ENCODE measurements at places on chromosomes 4 and X.

GRCh38 chrX:153496590-153496959 lies 1.8 kb downstream of the BGN start:
- no peak for DNase-seq

- no peak for DNase-seq
Observed at GRCh38 chr4:39456946-39457763, 1.6 kb downstream of the RPL9 start.

DNA sequence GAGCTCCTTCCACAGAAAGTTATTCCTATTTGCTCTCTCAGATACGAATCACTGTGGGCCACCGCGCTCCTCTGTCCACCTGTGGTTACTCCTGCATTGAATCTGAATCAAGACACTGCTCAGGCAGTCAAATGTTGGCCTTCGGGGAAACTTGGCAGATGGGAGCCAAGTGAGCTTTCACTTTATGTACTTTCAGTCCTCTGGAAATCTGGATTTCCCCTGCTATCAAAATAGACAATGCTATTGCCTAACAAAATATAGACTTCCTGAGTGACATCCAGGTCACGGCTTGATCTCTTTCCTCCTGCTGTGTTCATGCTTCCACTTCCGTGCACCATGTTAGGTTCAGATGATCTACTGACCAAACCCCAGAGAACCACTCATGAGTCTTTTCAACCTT lies 43.8 kb downstream of the FHL1 start:
- no peak for DNase-seq

DNA sequence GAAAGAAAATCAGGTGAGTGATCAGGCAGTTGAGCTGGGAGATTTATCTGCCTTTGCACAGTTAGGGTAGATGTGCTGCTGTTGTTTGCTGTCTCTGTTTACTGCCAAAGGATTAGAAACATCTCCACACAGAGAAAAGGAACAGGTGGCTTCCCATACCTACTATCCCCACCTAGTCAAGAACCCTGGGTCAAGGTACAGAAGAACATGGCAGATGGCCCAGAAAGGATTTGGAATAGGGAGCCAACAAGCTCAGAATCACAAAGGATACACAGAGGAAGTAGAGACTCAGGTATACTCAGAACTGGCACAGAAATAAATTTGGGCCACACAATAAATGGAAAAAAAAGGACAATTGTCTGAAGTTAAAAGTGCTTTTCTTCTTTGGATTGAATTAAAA lies 64.3 kb downstream of the TIGD2 start:
- no peak for DNase-seq

DNA sequence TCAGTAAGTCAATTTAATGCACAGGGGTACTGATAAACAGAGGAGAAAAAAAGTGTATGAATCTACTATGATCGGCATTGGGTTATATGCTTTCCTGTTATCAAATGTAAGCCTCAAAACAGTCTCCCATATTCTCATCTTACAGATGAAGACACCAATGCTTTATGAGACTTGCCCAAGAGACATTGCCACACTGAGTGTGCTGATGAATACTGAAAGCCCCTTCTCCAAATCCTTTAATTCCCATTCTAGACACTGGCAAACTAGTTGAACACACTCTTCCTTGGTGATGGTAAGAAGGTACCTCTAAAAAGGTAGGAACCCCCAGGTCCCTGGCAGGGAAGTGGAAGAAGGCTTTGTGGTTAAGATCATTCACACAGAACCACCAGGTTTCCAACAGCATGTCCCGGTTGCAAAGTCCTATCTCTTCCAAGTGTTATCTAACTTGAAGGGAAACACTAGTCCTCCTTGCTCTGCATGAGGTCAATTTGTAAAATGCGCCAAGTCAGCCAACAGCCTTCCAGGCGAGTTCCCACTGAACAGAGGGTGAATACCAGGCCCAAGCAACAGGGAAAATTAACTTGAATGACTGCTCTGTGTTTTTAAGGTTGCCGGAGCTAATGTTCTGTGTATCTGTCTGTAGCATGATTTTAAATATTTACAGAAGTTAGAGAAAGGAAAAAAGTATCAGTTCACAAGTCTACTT lies 5.1 kb downstream of the SETD7 start:
- DNase-seq = no peak

DNA sequence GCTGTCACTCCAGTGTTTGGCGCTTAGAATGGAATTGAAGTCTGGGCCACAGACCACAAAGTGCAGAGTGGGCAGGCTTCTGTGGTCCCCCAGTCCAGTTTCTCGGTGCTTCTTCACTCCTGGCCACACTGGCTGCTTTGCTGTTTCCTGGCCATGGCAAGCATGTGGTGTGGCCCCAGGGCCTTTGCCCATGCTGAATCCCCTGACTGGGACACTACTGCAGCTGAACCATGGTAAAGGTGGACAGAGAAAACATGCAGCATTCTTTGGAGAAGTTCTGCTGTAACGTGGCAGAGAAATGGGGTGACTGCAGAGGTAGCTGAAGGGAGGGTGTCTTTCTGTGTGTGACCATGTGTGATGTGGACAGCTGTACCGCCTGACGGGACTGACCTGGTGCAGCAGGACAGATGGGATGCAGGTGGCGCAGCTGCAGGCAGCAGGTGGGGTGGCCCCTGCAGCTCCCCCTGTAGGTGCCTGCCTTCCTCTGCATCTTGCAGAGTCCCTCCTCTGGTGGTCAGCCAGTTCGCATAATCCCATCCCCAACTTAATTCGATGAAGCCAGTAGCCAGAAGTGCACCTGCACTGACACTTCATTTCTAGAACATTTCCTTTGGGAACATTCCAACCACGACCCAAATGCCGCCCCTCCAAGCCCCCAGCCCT lies 13.2 kb upstream of the S100P start:
- DNase-seq = no peak

DNA sequence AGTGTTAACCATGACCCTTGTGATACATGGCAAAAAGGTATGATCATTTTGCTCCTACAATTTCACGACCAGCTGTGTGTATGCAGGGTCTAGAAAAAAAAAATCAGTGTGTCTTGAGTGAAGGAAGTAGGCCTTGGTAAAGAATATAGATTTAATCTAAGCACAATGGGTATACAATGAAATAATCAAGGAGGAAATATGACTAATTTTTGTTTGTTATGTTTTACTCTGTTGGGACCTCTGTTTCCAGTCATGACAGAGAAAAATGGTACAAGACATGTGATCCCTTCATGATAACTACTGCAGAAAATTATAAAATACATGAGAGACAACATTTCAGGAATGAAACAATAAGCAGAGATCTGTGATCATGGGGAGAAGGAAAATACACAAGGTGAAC lies 835.5 kb downstream of the PDHA2 start:
- DNase-seq = no peak
